ENCODE measurements at places on chromosomes 4 and X.

DNA sequence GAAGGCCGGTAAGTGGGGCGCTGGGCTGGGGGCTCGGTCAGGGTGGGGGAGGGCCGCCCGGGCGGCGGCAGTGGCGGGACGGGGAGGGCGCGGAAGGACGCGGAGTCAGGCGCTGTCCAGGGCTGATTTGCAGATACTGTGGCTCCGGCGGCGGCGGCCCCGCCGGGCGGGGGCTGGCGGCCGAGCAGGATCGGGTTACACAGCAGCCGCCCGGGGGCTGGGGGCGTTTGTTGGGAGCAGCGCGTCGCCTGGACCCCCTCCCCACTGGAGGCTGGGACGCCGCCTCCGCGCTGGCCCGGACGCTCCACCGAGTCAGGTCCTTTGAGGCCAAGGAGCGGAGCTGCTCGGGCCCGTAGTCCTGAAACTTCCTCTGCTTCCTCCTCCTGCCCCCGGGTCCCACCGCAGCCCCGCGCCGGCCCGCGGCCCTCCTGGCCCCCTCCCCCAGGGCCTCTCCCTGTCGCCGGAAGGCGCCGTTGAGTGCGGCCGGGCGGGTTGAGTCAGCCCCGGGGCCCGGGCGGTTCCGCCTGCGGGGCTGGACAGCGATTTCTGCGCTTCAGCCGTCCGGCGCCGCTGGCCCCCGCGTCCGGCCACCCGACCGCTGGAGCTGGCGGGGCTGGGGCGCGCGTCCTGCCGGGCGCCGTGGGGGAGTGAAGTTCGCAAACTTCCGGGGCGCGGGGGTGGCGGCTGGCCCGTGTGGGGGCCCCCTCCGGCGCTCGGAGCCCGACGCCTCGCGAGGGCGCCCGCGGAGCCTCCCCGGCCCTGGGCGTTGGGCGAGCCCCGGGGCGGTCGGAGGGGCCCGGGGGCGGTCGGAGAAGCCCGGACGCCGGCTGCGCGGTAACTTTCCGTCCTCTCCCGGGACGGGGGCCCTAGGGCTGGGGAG is 746 bp downstream of the REST start:
- peak; percentile 76 for DNase-seq

GRCh38 chr4:2786794-2787229 is 6.1 kb upstream of the SH3BP2 start:
- DNase-seq = no peak

DNA sequence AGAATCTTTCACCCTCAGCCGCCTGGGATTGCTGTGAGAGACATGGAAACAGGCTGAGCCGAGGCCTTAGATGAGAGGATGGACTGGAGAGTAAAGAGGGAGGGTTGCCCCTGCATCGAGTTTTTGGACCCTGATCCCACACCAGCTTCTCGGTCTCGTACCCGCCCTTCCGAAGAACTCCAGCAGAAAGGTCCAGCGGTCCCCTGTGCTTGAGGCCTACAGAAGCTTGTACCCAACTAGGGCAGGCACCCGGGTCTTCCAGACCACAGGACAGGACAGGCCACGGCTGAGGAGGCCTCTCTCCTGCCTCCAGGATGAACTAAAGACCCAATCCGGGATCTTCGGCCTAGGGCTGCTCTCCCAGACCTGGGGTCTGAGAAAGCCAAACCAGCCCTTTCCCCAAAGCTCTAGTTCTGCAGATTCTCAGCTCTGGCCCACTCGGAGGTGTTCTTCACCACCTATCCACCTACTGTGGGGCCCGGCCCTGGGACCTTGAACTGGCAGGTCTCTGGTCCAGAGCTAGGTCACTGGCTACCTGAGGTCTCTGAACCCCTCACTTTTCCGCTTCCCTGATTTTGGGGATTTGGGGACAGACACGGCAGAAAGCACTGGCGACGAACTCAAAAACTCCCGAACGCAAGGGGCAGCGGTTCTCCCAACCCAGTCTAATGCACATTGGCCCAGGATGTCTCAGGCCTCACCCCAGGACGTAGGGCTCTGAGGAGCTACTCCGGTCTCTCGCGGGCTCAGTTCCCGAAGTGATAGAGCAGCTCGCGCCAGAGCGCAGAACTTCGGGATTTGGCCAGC is 1.1 kb downstream of the NKX3-2 start:
- DNase-seq = no peak

- no peak for DNase-seq
Observed at GRCh38 chr4:133584714-133585113, 435.6 kb downstream of the PCDH10 start.

DNA sequence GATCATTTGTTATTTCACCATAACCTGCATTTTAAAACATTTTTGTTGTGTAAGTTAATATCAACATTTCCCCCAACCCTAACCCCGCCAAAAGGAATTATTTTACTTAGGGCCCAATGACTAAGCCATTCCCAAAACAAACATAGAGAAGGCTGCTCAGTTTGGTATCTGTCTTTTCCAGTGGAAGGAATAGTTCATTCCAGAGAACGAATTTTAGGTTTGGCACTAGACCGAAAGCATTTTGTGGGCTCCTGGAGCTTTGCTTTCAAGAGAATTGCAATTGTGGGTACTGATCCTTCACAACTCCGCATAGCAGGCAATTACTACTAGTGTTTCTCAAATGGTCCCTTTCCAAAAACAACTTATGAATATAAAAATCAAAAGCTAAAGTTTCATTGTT is 226.7 kb upstream of the MAD2L1 start:
- no peak for DNase-seq

DNA sequence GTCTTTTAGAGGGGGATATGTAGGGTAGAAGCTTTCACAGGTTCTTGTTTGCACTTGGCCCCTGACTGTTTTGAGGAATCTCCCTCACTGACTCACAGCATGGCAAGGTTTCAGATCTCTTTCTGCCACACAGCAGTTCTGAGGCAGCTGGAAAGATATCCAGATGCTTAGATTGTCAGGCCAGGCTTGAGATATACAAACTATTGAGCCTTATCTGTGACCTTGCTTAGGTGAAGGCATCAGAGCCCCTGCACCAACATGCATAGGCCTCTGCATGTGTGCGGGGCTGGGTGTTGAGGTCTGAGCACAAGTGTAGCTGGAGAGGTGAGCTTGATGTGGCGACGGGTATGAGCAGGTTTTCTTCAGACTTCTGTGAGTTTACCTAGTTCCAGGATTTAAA is 80.9 kb upstream of the MSANTD1 start:
- DNase-seq = no peak

- DNase-seq = peak; percentile 18
Observed at GRCh38 chr4:112296949-112297880, at the start of gene ALPK1. TSS of gene ALPK1 (plus strand) at chr4:112297369.

- DNase-seq = no peak
Observed at GRCh38 chr4:80192937-80193336, 4.4 kb upstream of the PRDM8 start.

GRCh38 chrX:101430457-101431078 is 22.5 kb downstream of the HNRNPH2 start:
- no peak for DNase-seq

DNA sequence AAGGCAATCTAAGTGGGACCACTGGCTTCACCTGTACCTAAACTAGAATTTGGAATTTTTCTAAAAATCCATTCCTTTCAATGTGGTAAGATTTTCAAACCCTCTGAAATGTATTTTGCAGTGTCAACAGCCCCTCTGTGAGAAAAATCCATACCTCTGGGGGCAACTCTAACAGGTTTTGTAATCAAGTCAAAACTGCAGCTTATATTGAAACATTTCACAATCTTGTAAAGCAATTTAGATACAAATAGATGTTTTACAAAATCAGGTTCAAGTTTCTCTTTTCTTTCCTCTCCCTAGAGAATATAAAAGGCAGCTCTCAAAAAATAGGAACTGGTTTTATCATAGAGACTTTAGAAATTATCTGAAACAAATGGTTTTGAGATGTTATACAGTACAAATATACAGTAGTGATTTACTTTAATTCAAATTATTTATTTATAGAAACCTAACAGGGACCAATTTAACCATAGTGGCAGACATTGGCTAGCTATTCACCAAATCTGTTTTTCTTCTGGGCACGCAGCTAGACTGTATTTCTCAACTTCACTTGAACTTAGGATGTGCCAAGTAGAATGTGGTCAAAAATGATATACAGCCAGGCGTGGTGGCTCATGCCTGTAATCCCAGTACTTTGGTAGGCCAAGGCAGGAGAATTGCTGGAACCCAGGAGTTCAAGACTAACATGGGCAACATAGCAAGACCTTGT is 36.3 kb upstream of the SPINK2 start:
- DNase-seq = no peak

DNA sequence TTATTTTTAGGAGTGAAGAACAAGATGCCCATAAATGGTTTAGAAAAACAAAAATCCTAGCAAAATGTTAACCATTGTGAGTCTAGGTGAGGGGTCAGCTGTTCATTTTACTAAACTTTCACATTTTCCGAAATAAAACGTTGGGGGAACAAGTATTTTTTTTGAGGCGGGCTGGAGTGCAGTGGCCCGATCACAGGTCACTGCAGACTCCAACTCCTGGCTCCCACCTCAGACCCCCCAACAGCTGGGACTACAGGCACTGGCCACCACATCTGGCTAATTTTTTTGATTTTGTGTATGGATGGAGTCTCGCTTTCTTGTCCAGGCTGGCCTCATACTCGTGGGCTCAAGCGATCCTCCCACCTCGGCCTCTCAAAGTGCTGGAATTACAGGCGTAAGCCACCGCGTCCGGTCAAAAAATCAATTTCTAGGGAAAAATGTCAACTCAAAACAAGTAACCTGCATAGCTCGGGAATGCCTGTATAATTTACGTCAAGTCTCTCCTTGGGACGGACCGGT is 742 bp upstream of the TAF1 start:
- DNase-seq = no peak

DNA sequence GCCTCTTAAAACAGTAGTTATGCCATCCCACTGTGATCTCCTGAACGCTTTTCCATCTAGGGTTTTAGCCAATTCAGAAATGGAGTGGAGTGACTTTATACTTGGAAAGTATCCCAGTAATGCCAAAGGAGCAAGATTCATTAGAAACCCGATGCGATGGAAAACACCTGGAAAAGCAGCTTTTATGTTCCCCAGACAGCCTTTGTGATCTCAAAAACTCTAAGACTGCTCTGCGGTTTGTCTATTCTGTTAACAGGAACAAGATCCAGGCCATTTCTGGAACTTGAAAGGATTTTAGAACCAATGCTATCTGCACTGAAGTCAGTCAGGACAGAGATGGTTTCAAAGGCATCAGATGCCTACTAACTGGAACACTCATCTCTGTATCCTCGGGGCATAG is 145.1 kb downstream of the APBB2 start:
- DNase-seq = no peak

- DNase-seq = no peak
Observed at GRCh38 chr4:147801820-147802219, 69.9 kb downstream of the ARHGAP10 start.

DNA sequence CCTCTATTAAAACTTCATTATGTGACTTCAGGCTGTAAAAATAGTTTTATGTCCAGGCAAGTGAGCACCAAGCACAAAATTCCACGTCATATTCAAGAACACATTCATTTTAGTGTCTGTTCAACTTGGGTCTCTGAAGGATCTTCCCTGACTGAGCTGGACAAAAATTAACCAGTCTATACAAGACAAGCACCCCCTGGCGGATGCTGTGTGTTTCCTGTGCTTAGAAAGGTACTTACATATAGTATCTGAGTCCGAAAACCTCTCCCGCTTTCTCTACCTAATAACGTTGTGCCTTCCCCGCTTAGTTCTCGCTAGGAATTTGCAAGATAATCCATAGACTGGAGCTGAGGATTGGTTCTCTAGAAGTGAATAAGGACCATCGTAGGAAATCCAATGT is 2214.5 kb upstream of the TENM3 start:
- peak; percentile 46 for DNase-seq

DNA sequence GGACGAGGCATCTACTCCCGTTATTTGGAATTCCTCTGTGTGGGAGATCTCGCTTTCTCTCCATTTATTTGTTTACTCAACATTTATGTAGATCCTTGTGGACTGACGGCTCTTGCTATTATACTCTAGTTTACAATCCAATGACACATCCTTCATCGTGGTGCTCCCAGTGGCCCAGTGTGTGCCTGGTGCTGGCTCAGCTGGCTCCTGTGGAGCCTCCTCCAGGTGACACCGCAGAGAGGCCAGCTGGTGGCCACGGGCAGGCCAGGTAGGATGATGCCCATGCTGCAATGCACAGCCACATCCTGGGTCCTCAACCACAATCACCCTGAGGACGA is 84.0 kb upstream of the AFAP1 start:
- no peak for DNase-seq

DNA sequence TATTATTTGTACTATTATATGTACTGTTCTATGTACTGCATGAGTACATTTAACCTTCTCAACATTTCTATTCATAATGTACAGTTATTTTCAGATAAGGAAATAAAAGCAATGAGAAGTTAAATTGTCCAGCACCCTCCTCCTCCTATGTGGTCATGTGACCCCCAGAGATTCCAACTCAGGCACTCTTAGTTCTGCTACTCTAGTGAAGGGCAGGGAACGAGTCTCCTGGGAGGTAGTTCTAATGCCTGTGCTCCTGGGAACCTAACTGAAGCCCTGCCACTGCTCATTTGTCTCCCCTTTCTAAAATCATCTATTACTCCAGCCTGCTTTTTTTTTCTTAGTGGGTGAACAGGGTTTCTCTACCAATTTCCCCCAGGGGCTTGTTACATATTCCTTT is 105.9 kb upstream of the GPRIN3 start:
- no peak for DNase-seq

- no peak for DNase-seq
Observed at GRCh38 chr4:68390205-68390935, 40.5 kb upstream of the YTHDC1 start.

DNA sequence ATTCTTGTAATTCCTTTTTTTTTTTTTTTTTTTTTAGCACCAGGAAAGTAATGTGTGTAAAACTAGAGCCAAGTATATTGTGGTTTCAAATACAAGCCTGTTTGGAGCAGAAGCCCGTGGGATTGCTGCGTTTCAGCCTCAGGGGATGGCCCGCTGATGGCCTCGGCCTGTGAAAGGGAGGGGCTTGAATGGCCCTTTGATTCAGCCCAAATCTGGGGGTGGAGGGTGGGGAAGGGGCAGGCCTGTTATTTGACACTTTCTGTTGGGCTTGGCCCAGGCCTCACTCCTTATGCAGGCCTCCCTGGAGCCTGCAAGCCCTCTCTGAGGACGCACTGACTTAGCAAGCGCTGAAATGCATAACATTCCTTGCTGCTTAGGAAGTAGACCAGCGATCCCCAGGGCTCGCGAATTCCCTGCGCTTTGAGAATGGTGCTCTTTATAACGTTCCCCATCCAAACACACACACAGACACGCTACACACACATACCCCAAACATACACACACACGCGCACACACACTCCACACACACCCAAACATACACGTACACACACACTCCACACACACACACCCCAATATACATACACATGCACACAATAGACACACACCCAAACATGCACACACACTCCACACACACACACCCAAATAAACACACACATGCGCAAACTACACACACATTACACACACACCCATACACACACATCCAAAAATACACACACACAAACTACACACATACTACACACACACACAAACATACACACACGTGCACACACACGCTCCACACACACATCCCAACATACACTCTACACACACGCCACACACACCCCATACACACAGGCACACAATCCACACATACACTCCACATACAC is 29.6 kb downstream of the TLR10 start:
- DNase-seq = peak; percentile 98

All from SJCRH30 (cell line).